ENCODE measurements at places on chromosomes 3 and 15. TPM values are rescaled to one million over a fixed set of nuclear protein-coding genes. Genes with fewer than 3 reads are reported as not detected.

- H3K27me3 ChIP-seq: no peaks in the 10 kb centered on the region
- H3K27ac ChIP-seq: no peak overlapping the region
- no peak overlapping the region for H3K4me3 ChIP-seq
These were observed 113.1 kb upstream of the ABHD17C start for GRCh38 chr15:80581976-80582375.

DNA sequence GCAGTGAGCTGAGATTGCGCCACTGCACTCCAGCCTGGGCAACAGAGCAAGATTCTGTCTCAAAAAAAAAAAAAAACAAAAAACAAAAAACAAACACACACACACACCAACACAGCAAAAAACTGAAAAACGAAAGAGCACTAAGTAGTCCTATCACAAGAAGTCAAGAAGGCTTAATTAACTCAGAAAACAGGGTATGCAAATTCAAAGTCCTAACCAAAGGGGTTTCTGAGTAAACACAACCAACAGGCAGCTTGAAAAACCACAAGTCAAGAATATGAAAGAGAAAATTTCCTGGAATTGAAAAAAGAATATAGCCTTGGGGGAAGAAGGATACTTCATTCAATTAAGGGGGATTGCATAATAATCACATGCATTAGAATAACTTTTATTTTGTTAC is 37.7 kb upstream of the PARP14 start:
- H3K4me3 ChIP-seq: no peak overlapping the region
- H3K27ac ChIP-seq: no peak overlapping the region
- no peaks in the 10 kb centered on the region for H3K27me3 ChIP-seq
- H3K4me1 ChIP-seq: no peaks in the 10 kb centered on the region

Gene ITIH1
- not detected for total RNA-seq

- no peak for DNase-seq
- H3K27me3 ChIP-seq: no peaks in the 10 kb centered on the region
- H3K4me3 ChIP-seq: no peak overlapping the region
- no peak overlapping the region for H3K27ac ChIP-seq
These were observed 108.9 kb upstream of the PROK2 start for GRCh38 chr3:71893702-71894479.

- H3K4me1 ChIP-seq: no peaks in the 10 kb centered on the region
- no peak for DNase-seq
- no peak overlapping the region for H3K27ac ChIP-seq
- no peaks in the 10 kb centered on the region for H3K36me3 ChIP-seq
- no peak overlapping the region for H3K4me3 ChIP-seq
- H3K27me3 ChIP-seq: no peaks in the 10 kb centered on the region
These were observed 176.3 kb downstream of the RAB11A start for GRCh38 chr15:66045542-66045941.

GRCh38 chr15:100123611-100124010 is 218.2 kb downstream of the ADAMTS17 start:
- H3K27ac ChIP-seq: no peak overlapping the region
- H3K27me3 ChIP-seq: no peaks in the 10 kb centered on the region
- H3K4me1 ChIP-seq: no peaks in the 10 kb centered on the region
- no peak for DNase-seq
- no peak overlapping the region for H3K4me3 ChIP-seq

DNA sequence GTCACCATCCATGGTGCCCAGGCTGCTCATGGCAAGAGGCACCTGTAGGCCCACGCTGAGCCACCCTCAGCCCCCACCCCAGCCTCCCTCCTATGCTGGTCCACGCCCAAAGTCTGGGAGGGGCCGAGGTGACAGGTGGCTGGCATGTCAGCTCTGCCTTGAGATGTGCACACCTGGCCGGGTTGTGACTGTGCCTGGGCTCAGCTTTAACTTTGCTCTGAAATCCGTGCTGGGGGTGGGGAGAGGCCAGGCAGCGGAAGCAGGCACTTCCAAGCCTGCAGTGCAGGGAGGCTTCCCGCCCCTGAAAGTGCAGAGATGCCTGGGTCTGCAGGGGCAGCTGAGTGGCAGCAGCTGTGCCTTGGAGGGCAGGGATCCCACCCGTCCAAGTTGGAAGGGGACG is 1124.8 kb downstream of the SI start:
- H3K27ac ChIP-seq: no peak overlapping the region
- no peak for DNase-seq
- no peaks in the 10 kb centered on the region for H3K27me3 ChIP-seq
- no peaks in the 10 kb centered on the region for H3K36me3 ChIP-seq
- no peak overlapping the region for H3K4me3 ChIP-seq
- no peaks in the 10 kb centered on the region for H3K4me1 ChIP-seq

- no peak for DNase-seq
- H3K36me3 ChIP-seq: no peaks in the 10 kb centered on the region
- no peak overlapping the region for H3K4me3 ChIP-seq
These were observed 3.3 kb downstream of the GABRG3 start for GRCh38 chr15:26974120-26974780.

- H3K36me3 ChIP-seq: no peaks in the 10 kb centered on the region
- no peaks in the 10 kb centered on the region for H3K4me1 ChIP-seq
- H3K4me3 ChIP-seq: no peak overlapping the region
- H3K27me3 ChIP-seq: peaks cover 10% of the 10 kb centered on the region
These were observed 2.0 kb upstream of the ST8SIA2 start for GRCh38 chr15:92391640-92392039.

DNA sequence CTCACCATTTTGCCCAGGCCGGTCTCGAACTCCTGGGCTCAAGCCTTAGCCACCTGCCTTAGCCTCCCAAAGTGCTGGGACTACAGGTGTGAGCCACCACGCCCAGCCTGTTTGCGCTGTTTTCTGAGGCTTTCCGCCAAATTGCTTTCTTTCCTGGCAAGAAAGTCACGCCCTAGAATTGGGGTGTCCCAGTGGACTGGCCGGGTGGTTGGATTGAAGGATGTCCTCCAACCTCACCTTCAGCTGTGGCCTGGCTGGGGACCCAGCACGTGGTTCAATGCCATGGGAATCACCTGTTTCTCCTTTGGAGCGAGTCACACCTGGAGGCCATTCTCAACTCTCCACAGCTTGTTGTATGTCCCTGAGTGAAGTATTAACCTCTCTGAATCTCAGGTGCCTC is 5.8 kb upstream of the ANKDD1A start:
- no peaks in the 10 kb centered on the region for H3K4me1 ChIP-seq
- no peaks in the 10 kb centered on the region for H3K36me3 ChIP-seq
- H3K4me3 ChIP-seq: no peak overlapping the region
- no peak for DNase-seq
